ENCODE measurements at places on chromosomes 5 and 9.

- no peak for DNase-seq
These were observed 823.1 kb downstream of the TLR4 start for GRCh38 chr9:118527261-118527660.

DNA sequence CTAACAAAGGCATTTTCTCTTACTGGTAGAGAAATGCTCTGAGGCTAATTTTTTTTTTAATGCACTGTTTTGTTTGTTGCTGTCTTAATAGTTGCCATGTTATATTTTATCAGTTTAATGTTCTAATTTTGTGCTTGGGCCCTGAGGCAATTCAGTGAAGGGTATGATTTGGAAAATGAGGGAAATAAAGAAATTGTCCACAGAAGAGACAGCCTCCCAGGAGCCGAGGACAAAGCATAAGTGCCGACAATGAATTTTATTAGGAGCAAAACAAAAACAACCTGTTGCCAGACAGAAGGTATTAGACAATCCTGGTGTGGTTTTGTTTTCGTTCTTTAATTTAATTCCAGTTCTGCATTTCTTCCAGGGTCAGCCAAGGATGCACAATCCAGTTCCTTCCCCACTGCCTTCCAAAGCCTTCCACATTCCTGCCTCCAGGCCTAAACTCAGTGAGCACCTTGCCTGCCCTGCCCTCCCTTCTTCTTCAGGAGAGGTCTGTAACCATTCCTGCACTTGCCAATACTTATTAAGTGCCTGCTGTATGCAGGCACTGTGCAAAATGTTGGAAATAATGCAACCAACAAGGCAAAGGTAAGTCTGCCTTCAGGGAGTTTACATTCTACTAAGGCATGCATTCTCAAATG lies 4.3 kb upstream of the TCOF1 start:
- DNase-seq: no peak

GRCh38 chr5:65791712-65792673 lies 70.0 kb downstream of the NLN start:
- no peak for DNase-seq

- DNase-seq: no peak
These were observed 175.8 kb upstream of the CHD1 start for GRCh38 chr5:99104538-99105132.

- DNase-seq: no peak
These were observed 249.6 kb downstream of the PIK3R1 start for GRCh38 chr5:68465133-68465532.

- DNase-seq: no peak
These were observed 480.7 kb downstream of the DMAC1 start for GRCh38 chr9:7318920-7319319.

DNA sequence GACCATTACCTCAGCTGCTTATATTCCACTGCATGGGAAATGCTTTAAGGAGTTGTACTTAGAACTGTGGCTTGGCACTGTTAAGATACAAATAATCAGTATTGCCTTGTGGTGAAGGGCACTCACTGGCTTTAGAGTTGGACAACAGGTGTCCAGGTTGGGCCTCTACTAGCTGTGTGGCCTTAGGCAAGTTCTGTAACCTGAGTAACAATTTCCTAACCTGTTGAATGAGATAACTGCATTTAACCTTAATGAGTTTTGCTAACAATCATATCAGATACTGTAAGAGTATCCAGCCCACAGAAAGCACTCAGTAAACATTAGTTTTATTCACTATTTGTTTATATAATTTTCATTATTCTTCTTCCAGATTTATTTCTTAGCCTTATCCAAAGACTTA lies 17.2 kb upstream of the HK3 start:
- DNase-seq: no peak

- DNase-seq: no peak
These were observed 144.5 kb upstream of the NUDT12 start for GRCh38 chr5:103706939-103707682.

DNA sequence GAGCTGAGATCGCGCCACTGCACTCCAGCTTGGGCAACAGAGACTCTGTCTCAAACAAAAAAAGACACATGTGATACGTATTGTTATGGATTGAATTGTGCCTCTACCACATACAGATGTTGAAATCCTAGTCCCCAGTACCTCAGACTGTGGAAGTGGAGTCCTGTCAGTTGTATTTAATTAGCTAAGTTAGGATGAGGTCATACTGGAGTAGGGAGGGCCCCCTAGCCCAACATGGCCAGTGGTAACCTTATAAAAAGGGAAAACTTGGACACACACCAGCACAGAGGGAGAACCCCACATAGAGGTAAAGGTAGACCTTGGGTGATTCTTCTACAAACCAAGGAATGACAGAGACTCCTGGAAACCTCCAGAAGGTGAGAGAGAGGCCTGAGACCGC lies 119.8 kb downstream of the GADD45G start:
- no peak for DNase-seq
